ENCODE measurements at places on chromosomes 3 and 15.

DNA sequence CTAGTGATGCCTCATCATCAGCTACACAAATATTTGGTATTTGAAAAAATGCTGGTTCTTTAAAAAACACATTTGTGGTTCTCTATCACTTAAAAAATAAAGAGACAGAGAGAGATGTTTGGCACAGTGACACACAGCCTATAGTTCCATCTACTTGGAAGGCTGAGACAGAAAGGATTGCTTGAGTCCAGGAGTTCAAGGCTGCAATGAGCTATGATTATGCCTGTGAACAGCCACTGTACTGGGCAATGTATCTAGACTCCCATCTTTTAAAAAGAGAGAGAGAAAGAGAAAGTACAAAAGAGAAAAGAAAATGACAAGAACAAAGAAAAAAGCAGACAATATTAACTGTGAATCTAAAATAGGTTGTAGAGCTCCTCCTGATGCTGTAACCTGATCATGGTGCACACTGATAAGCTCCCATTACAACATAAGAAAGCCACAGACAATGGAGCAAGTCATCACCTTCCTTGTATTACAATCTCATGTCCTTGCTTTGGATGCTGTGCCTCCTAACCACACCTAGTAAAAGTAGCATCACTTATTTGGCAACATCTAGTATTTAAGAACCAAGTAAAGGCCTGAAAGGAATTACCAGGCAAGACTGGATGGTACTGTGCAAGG is 31.7 kb upstream of the MAP4 start:
- no peak for DNase-seq

- DNase-seq, result no peak
Measured at GRCh38 chr15:85704720-85705429, 89.8 kb downstream of the KLHL25 start.

GRCh38 chr15:94494732-94495131 is 263.4 kb downstream of the MCTP2 start:
- no peak for DNase-seq

GRCh38 chr3:65078748-65079147 is 390.9 kb upstream of the ADAMTS9 start:
- no peak for DNase-seq

- DNase-seq, result no peak
Measured at GRCh38 chr15:43143203-43143941, 10.0 kb downstream of the TMEM62 start.

- DNase-seq, result no peak
Measured at GRCh38 chr15:90679959-90680358, 37.2 kb upstream of the BLM start.

- DNase-seq, result no peak
Measured at GRCh38 chr3:29347412-29347811, 66.5 kb downstream of the RBMS3 start.

DNA sequence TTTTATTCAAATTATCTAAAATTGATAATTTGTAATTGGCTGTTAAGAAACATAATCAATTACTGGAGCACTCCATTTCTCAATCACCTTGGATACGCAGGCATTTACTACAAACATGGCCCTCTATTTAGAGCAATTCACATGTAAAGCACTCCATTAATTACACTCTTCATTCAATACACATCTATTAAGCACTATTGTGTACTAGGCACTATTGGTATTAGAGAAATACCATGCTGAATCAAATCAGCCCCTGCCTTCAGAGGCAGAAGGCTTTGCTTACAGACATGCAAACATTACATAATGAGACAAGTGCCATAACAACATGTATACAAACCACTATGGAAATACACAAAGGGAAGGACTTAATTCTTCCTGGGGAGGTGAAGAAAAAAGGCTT is 69.1 kb downstream of the PEAK1 start:
- DNase-seq, result no peak
